GOT3 (cell line): ENCODE measurements at places on chromosomes 5 and 9.

DNA sequence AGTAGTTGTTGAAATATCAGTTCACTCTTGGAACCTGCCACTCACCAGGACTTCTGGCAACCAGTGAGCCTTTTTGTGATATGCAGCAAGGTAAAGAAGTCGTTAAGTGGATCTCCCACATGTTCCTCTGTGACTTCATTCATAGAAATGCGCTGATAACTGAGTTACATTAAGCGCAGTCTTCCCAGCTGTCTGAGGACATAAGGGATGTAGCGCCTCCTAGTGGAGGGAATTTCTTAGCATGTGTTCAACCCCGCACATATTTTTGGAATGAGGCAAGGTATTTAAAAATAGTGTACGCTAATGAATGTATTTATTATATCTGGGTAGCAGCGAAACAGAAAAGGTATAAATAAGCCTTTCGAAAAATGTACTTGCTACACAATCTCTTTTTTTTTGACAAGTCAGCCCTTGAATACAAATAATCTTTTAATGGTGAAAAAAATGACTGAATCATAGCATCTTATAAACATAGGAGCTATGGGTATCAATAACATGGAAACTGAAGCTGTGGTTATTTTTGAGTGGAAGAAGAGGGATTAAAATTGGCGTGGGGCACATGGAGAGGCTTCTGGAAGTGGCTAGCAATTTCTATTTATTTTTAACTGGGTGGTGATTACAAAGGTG, 38.0 kb downstream of the PALM2AKAP2 start:
- no peak for DNase-seq

DNA sequence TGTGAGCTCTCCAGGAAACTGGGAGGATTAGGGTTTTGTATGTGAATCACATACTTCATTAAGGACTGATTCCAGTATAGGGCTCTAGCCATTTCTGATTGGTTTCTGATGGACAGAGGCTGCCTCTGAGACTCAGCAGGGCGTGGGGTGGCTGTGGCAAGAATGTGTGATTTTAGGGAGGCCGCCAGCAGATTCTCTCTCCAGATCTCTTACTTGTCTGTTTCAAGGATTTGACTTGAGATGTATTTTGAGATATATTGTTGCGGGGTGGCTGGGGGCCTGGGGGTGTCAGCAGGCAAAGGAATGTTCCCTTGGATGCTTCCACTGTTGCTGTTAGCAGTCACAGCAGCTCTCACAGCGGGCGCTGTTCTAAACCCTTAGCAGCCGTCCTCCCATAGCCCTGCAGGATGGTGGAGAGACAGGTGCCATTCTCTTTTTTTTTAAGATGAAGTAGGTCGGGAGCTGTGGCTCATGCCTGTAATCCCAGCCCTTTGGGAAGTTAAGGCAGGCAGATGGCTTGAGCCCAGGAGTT, 8.0 kb upstream of the HNRNPAB start:
- no peak for DNase-seq

DNA sequence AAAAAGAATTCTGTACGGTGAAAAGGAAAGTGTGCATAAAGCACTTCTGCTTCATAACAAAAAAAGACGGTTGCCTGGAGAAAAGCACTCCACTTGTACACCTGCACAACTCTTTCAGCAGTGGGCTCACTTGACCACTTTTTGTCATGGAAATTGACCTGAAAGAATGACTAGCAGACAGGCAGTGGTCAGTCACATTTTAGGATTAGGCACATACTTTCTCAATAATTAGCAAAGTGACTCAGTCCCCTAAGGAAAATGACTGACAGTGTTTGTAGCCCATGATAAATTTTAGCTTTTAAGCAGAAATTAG, 169.3 kb downstream of the FANCC start:
- DNase-seq = no peak

DNA sequence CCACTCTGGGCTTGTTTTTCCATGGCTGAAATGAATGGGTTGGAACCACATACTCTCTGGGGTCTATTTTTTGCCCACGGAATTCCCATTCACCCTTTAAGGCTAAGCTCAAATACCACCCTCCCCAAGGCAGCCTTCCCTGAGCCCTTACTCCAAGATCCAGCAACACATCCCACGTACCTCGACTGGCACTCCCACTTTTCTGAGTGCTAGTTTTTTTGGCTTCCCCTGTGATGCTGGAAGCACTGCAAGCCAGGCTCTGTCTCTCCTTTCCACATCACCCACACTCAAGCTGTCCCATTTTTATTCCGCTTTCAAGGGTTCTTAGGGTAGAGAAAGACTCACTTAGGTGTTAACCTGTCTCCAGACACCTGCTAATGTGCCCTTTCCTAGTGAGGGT, 6.0 kb downstream of the ST6GALNAC6 start:
- DNase-seq = no peak

DNA sequence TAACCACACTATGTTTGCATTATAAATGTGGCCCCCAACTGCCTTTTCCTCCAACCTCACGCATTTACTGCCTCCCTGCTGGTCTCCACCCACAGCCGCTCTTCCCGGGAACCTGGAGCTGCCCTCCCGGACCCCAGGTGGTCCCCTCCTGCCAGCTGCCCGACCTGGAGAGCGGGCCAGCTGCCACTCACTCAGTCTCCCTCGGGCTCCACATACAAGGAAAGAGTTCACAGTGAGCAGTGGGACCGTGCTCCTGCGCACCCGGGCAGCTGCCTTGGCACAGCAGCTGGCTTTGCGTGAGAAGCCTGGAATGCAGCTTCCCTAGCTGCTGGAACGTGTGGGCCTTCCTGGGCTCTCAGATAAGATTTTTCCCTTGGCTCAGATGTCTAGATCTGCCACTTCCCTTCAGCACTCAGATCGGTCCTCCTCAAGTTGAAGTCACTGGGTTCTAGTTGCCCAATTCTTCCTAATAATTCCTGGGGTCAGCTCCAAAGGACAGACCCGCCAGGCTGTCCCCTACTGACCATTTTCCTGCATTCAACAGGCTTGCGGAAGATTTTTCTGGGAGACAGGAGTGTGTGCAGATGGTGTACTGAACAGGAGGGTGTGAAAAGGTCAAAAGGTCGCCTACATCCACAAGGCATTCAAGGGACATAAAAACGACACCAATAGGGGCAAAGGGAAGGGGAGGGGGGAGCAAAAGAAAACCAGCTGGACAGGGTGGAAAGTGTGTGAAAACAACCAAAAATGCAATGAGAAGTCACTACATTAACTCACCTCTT, 69.1 kb downstream of the MYO10 start:
- DNase-seq = no peak

DNA sequence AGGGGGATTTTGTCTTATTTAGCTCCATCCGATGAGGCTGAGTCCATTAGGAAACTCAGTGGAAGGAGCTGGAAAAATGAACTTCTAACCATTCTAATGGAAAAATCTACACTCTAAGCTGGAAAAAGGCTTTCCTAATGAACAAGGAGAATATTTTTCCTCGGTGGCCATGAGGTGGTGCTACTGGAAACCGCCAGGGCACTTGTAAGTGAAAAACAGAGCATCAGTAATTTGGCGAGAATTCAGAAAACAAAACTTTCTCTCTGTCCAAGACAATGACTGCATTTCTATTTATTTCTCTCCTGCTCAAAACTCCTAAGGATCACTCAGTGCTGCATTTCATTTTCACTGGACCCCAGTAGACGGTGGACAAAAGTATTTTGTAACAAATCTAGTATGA, 237.6 kb downstream of the TENT4A start:
- no peak for DNase-seq

DNA sequence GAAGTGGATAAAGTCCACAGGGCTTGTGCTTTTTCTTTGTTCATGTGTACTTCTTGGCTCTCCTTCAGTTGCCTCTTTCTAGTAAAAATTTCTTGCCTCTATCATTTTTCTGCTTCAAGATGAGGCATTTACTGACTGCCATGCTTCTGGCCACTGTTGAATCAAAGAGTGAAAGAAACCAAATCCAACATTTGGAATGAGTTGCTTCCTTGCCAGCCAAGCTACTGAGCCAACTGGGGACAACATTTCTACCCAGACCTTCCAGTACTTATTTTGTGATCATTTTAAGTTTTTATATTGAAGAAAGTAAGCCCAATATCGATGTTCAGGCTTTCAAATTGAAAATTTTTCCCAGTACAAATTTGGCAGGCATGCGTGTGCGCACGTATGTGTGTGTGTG, 73.2 kb downstream of the SNCAIP start:
- DNase-seq = no peak

- peak; percentile 85 for DNase-seq
Observed at GRCh38 chr5:141513627-141514329, 24.9 kb downstream of the PCDHGC5 start.

GRCh38 chr9:134624621-134625181, 16.9 kb upstream of the COL5A1 start:
- DNase-seq = peak; percentile 56

DNA sequence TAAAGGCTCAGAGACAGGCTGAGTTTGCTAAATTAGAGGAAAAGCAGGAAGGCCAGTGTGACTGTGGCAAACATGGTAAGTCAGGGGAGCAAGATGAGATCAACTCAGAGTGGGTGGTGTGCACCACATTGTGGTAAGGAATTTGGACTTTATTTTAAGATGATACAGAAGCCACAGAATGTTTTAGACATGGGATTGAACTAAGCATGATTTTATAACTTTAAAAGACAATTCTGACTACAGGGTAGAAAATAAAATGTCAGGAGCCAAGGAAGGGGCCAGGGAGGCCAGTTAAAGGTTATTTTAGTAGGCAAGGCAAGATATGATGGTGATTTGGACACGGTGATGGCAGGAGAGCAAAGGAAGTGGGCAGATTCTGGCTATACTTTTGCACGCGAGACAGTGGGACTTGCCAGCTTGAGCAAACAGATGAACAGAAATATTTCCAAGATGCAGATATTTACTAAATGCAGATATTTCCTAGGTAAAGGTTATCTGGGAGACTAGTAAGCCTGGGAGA, 53.9 kb downstream of the TSSK1B start:
- DNase-seq = no peak

GRCh38 chr5:81774374-81774773, 23.5 kb upstream of the SSBP2 start:
- DNase-seq = no peak

GRCh38 chr5:16467363-16468219, 2.0 kb upstream of the ZNF622 start:
- no peak for DNase-seq

- no peak for DNase-seq
Observed at GRCh38 chr5:621341-621761, 9.2 kb downstream of the CEP72 start.

DNA sequence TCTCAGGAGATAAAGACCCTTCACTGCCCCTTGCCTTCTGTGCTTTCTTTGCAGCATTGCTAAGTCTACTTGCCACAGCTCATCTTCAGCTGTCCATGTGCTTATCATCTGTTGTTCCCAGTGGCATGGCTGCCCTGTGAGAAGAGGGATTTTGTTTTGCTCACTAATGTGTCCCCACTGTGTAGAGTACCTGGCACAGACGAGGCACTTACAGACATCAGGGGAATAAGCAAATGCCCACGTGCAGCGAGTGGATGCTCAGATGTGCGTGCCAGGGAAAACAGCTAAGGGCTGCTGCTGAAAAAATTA, 31.0 kb downstream of the DAP start:
- DNase-seq = no peak

- no peak for DNase-seq
Observed at GRCh38 chr5:78657201-78657600, 8.6 kb upstream of the LHFPL2 start.

GRCh38 chr5:143705381-143705780, 106.6 kb upstream of the HMHB1 start:
- no peak for DNase-seq

DNA sequence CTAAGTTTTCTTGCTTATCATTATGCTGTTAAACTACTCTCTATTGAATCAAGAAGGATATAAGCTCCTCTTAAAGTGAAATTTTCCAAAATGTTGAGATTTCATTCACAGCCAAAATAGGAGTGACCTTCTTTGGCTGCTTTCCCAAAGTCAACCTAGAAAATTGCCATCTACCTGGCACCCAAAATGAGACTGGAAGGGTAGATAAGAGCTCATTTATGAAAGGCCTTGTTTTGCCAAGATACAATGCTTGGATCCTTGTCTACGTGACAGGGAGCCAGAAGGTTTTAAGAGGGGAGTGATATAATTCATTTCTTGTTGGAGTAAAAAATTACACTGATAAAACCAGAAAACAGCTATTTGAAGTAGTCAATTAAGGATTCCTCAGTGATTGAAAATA, 287.1 kb downstream of the IZUMO3 start:
- no peak for DNase-seq
